ENCODE measurements at places on chromosomes 2 and 18.

DNA sequence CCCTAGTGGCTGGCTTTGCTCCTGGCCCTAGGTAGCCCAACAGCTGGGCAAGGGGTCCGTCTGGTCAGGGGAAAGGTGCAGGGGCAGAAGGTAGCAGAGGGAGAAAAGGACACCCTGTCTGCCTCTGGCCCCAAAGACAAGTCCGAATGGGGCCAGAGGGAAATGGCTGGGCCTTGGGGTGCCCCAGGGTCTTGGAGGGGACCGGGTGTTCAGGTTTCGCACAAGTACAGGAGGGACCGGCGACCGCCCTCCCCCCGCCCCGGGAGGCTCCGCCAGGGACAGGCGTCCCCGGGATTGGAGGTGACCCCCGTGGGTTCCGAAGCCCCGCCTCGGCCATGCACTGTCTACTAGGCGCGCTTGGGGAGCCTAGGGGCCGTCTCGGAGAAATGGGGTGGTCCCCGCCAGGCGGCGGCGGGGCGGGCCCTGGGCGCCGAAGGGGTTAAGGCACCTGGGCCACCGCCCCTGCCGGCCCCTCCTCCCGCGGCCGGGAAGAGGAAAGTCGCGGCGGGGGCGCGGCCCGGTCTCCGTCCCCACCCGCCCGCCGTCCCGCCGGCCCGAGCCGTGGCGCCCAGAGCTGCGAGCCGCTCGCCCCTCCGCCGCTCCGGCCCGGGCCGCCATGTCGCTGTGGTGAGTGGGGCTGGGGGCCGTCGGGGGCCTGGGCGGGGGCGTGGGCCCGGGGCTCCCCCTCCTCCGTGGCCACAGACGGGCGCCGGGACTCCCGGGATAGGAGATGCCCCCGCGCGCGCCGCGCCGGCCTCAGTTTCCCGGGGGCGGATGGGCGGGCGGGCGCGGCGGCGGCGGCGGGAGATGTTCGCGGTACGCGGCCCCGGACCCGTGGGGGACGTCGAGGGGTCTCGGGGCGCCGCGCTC, at the start of gene B3GNT7:
TSS of gene B3GNT7 (plus strand) at position 523 of the 870 bp plus-strand sequence. CDS start at position 617, 94 bp downstream.
- DNase-seq: peak; percentile 34

DNA sequence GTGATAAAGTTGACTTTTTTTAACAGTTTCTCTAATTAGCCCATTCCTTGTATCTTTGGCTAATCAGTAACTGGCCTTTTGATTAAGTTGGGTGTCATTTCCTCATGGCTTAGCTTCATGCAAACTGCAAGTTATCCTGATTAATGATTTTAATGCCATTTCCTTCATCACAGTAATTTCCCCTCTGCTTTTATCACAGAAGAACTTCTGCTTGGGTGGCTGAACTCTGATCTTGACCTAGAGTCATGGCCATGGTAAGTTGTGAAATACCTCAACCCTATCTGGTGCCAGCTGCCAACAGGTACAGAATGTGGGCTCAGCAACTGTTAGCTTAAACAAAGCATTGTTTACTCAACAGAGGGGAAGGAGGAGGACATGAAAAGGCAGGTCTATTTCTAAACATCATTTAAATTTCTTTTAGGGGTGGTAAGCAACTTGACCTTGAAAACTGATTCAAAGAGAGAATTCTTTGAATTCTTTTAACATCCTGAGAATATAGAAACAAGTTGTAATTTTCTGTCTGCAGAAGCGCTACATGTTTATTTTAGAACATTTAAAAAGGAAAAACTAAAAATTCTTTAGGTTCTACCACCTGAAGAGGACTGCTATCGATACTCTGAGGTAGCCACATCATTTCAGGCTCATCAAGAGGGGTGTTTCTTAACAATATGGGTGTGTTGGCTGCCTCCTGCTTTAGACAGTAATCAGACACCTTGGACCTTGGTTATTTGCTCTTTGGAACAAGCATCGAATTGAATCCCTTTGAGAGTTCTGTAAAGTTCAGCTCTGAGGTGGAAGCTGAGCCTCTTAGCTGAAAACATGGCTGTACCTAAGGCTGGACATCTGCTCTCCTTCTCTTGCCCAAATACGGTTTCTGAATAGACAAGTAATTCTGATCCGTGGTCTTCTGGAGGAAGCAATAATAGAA, 39.7 kb downstream of the ANXA4 start:
- DNase-seq: no peak

- no peak for DNase-seq
These were observed 16.0 kb downstream of the INSIG2 start for GRCh38 chr2:118103951-118104940.

GRCh38 chr2:29293830-29294438, 178.7 kb downstream of the CLIP4 start:
- peak; percentile 51 for DNase-seq

DNA sequence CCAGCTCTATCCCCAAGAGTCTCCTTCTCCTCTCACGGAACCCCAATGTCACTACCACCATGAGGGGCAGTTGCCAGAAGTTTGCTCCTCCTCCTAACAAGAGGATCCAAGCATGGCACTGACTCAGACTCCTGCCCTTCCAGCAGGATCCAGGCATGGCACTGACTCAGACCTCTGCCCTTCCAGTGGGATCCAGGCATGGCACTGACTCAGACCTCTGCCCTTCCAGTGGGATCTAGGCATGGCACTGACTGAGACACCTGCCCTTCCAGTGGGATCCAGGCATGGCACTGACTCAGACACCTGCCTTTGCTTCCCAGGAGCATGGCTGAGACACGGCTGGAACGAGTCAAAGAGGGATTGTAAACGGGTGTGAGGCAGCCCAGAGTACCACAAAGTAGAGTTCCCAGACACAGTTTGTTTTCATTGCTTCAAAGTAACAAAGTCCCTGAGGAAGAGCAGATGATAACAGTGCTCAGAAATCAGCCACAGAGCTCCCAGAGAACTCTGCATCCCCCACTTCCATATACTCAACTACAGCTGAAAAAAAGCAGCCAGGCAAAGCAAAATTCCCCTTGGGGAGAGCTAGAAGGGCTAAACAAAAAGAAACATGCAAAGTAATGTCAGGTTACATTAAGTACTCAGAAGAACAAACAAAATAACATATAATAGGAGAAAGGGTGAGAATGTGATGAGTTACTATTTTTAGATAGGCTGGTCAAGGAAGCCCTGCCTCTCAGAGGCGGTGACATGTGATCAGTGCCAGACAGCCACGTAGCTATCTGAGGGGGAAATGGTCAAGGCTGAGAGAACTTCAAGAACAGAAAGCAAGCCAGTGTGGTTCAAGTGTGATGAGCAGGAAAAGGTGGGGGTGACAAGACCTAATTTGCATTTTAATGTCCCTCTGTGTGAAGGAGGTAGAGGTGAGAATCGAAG, 3.0 kb downstream of the BUB1 start:
- DNase-seq: no peak

DNA sequence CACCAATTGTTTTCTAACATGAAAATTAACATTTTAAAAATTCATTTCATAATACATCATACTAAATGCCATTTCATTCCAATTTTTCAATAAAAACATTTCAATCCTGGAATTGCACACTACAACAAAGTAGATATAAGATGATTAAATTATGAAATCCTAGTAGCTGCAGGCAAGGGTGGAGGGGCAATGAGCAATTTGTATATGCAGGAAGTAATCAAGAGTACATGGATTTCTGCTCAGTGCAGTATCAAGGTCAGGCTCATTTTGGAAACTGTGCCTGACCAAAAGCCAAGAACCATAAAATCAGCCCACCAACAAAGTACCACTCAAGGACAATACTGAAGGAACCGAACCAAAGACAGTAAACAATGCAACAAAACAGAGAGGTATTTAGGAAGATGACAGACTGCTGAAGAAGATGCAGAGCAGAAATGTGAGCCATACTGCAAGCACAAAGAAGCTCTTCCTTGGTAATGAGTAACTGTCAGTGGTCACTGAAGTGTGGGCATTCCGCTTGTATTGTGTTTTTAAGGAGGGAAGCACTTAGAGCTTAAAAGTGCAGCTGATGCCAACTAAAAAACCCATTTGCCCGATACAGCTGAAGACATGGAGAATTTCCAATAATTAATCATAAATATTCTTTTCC, 34.5 kb upstream of the DSEL start:
- peak; percentile 19 for DNase-seq

GRCh38 chr2:53629501-53629900, 138.1 kb upstream of the CHAC2 start:
- DNase-seq: no peak
